ENCODE measurements at places on chromosomes 12 and 14.
A peak's percentile ranks its signal among the peaks of the same experiment; 100 is the strongest.

DNA sequence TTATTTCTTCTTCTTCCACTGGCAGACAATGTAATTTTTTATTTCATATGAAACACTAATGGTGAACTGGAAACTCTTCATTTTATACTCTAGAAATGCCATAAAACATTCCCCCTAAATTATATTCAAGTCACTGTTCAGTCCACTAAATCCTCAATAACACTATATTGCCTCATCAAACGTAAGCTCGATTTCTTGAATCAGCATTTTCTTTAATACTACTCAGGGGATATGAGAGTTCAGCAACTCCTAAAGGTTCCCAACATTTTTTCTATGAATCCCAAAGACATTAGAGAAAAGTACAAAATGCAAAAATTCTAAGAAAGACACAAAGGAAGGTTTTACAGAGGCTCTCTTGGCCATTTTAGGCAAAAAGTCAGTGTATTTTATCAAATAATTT is 59.3 kb downstream of the PRICKLE1 start:
- DNase-seq: no peak

GRCh38 chr12:128698301-128698972 is 125.3 kb downstream of the SLC15A4 start:
- no peak for DNase-seq

GRCh38 chr12:46438256-46438655 is 65.7 kb upstream of the SLC38A2 start:
- no peak for DNase-seq

- DNase-seq: no peak
Measured at GRCh38 chr12:123450636-123451035, 7.3 kb upstream of the SNRNP35 start.

DNA sequence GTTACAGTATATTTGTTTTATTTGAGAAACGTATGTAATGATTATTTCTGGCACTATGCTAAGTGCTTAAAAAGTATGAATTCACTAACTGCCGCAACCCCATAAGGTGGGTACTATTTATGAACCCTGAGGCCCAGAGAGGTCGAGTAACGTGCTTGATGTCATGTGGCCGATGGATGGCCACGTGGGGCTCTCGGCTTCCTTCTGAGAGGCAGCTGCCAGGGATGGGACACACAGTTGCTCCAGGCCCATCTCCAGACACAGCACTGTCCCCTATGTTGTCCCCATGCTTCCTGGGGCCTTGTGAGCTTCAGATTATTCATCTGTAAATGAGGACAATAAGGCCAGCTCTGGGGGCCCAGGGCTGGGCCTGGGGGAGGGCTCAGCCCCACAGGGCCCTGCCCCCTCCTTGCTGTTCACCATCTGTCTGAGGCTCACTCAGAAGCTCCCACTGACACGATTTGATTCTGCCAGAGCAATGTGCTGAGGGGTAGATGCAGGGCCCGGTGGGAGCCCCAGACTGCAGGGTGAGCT is 115.0 kb downstream of the CALM1 start:
- no peak for DNase-seq

- DNase-seq: peak; percentile 62
Measured at GRCh38 chr14:65446159-65446558, 33.6 kb downstream of the FUT8 start.

GRCh38 chr14:88351966-88352691 is 29.1 kb upstream of the KCNK10 start:
- DNase-seq: no peak

DNA sequence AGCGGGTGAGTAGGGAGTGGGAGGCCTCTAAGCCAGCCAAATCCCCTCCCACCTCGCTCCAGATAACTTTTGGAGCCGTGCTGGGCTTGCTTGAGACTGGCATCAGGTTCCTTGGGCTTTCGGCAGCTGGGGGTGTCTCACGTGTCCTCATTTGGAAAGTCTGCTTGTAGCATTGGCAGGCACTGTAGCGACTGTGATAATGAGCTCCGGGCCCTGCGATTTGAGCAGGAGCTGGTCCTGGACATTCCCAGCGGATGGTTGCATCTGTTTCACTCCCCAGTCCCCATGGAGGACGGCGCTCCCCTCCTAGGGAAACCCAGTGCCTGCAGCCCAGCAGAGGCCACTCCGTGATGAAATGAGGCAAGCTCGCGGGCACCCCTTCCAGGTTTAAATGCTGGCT is 49.4 kb downstream of the DGLUCY start:
- no peak for DNase-seq

DNA sequence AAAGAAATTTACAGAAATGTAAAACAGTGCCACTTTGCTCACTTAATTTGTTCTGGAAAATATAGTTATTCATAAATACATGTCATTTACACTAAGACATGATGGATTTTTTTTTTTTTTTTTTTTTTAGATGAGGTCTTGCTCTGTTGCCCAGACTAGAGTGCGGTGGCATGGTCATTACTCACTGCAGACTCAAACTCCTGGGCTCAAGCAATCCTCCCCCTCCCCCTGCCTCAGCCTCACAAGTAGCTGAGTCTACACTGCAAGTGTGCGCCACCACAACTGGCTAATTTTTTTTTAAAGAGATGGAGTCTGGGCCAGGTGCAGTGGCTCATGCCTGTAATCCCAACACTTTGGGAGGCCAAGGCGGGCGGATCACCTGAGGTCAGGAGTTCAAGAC is 101.2 kb downstream of the PPP2R5C start:
- no peak for DNase-seq

GRCh38 chr12:59491877-59492276 is 104.0 kb upstream of the SLC16A7 start:
- no peak for DNase-seq

GRCh38 chr12:124009781-124010180 is 36.8 kb downstream of the ZNF664 start:
- no peak for DNase-seq

DNA sequence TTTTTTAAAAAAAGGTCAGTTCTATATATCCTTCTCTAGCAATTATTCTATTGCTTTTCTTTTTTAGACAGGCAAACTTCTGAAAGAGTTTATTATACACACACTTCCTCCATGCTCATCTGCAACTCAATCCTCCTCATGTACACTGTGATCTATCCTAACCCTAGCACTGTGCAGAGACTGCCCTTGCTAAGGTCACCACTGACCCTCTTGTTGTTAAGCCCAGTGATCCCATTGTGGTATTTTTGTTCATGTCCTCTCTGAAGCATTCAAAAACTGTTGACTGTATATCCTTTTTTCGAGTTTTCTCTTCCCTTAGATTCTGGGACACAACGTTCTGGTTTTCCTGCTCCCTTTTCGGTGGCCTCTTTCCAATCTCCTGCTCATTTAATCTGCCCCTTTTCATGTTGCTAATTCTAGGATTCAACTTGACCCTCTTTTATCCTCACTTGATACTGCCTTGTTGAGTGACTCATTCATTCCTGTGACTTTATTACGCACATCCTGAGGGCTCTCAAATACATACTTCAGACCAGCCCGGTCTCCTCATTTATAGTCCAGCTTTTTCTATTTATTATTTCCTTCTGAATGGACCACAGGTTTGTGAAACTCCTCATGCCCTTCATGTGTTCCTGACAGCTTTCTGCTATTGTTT is 53.9 kb upstream of the PTPRB start:
- DNase-seq: peak; percentile 33

DNA sequence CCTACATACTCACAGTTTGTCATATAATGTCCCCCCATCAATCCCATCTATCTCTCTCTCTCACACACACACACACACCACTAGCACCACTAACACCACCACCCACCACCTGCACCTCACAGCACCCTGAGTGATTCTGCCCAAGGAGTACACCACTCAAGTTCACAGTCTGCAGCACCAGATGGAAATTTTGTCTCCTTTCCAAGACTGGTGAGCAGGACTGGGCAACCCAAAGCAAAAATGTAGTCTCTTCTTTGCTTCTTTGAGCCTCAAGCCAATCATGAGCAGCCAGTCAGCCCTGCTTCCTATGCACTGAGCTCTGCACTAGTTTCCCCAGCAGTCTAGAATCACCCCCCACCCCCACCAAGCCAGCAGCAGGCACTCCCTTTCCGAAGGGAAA is 15.0 kb upstream of the ARMH4 start:
- DNase-seq: no peak

DNA sequence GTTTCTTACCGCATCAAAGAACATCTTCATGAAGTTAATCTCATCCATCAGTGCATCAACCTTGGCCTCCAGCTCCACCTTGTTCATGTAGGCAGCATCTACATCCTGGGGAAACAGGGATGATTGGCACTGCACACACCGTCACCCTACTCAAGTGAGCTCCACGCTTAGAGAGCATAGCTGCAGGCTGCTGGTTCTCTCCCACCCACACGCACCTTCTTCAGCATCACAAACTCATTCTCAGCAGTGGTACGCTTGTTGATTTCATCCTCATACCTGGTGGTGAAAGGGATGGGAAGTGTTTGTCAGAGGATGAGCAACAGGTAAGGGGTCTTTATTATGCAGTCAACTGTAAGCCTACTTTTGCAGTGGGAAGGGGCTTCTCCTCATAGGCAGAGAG is 2.3 kb downstream of the KRT5 start:
- DNase-seq: peak; percentile 72

DNA sequence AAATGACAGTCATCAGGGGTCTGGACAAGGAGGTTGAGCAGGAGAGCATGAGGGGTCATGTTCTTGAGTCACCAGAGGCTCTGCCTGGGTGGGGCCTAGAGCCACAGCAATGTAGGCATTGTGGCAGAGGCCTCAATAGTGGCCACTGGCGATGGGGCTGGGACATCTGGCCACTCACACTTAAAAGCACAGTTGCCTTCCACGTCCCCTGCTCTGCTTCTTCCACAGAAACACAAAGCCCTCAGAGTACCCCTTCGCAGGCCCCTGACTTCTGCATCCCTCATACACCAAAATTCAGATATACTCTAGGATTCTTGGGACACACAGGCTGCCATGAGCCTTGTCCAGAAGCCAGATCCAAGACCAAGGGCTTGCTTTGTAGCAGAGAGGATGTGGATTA is 2.2 kb downstream of the SLC10A1 start:
- no peak for DNase-seq

DNA sequence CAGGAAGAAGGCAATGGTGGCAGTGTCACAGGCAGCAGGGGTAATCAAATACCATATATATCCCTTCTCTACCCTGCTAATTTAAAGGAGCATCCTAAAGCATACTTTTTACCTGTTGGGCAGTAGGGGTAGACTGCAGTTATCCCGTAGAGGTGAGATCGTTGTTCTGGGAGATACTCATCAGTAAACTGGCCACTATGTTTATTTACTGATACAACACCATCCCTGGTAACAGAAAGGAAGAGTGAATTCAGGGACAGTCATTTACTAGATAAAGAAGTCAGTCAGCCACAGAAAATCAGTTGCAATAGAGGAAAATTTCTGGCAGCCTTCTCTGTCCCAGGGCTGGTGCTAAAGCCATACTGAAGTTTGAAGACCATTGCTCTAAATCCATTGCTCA is 16.3 kb downstream of the RTRAF start:
- DNase-seq: no peak

GRCh38 chr14:101738703-101739320 is 22.7 kb upstream of the PPP2R5C start:
- DNase-seq: no peak

DNA sequence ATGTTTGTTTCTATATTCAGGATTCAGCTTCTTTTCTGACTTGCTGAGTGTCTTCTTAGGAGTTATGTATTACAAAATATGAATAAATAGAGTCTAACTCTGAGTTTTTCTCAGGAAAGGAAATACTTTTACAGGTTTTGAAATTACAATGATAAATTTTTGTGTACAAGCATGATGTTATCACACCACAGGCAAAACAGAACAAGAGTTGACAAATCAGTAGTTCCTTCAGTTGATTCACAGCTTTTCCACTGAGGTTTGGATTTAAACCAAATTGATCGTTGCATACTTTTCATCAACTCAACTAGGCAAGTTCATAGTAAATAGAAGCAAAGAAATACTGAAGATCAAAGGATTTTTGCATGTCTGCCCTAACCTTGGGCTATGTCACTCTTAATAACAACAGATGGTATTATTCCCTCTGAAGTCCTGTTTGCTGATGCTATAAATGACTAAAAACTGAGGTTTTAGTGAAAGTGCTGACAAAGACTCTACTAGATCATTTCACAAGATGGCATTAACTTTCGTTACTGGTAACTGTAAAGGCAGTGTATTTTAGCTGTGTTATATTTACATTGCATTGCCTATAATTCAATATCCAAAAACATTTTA is 520.2 kb downstream of the FLRT2 start:
- DNase-seq: no peak

GRCh38 chr12:105355752-105356151 is 25.3 kb downstream of the C12orf75 start:
- DNase-seq: peak; percentile 47

DNA sequence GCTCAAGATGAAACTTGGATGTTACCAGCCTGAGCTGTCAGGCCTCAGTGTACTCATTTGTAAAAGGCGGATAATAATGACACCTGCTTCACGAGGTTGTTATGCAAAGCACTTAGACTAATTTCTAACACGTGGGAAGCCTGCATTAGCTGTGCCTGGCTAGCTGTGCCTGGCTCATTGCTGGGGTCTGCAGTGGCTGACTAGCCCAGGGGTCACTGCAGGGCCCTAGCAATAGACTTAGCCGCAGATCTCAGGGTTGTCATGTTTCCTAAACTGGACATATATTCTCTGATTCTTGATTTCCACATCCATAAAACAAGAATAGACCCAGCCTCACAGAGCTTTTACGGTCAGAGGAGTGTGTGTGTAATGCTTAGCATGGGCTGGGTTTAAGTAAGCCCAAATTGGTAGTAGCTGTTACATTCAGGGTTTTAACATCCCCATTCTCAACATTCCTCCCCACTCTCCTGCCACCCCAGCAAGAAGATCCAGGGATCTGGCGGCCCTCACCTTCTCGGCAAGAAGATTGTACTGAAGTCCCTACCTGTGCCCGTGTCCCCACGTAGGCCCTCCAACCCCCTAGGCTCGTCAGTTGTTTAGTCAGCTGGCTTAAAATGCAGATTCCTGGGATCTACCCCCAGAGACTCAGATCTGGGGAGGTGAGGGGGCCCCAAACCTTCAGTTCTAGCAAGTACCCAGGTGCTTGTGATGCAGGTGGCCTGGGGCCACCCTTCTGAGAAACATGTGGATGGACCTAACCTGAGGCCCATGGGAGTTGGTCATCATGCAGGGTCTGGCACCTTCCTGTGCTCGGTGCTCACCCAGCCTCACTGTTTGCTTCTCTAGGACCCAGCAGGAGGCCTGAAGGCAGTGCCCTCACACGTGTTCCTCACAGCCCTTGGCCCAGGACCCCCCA is 8.6 kb downstream of the NR4A1 start:
- no peak for DNase-seq

GRCh38 chr14:35366521-35366976 is 38.0 kb downstream of the NFKBIA start:
- DNase-seq: no peak

- peak; percentile 18 for DNase-seq
Measured at GRCh38 chr14:55846826-55847446, 266.9 kb downstream of the KTN1 start.

- DNase-seq: no peak
Measured at GRCh38 chr14:88998027-88998426, 173.6 kb downstream of the TTC8 start.

GRCh38 chr14:103915616-103916015 is 12.6 kb upstream of the TDRD9 start:
- DNase-seq: no peak

GRCh38 chr14:86450085-86450484 is 920.1 kb downstream of the FLRT2 start:
- no peak for DNase-seq

- DNase-seq: no peak
Measured at GRCh38 chr14:53630336-53630735, 326.3 kb downstream of the BMP4 start.
